Osteoblast (primary cell): ENCODE measurements at places on chromosomes 13 and 19. TPM values are rescaled to one million over a fixed set of nuclear protein-coding genes. Genes with fewer than 3 reads are reported as not detected.

CACNA1A gene
- total RNA-seq: 1.4 and 2.1 TPM in 2 replicates

CD33 gene
- total RNA-seq: not detected in 2 replicates

GSX1 gene
- not detected in 2 replicates for total RNA-seq

GRCh38 chr19:19081642-19082151 is 17.9 kb downstream of the SLC25A42 start:
- peak; percentile 73 for DNase-seq

- peak; percentile 86 for DNase-seq
These were observed 22.7 kb upstream of the POP4 start for GRCh38 chr19:29583196-29583999.

GRCh38 chr19:3808420-3809143 is 22.4 kb upstream of the MATK start:
- peak; percentile 65 for DNase-seq

- DNase-seq: no peak
These were observed 304.9 kb downstream of the PCDH20 start for GRCh38 chr13:61110732-61111131.

DNA sequence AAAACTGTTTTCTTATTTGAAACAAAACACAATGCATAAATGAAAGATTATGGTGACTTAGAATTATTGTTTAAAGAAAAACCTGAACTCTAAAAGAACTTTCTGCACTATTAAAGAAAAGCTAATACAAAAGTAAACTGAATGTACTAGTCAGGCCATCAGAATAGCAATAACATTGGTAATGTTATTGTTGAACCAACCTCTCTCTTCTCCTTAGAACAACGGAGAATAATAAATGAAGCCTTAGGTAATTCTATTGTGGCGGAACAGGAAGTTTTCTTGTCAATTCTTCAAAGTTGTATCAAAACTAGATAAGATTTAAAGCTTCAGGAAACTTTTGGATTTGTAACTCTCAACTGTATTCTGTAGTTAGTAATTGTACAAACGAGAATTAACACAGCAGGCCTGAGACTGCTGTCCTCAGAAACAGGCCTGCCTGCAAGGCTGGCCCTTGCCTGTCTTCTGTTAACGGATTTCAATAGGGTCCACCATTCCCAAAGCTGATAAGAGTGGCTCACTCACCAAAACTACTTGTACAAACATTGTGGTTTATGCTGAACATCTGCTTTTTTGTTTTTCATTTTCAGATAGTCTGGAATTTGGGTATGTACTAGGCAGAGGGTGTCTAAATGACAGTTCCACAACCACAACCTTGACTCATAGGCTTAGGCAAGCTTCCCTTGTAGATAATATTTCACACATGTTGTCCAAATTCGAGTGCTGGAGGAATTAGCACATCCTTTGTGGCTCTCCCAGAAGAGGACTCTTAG is 825.8 kb downstream of the GPC5 start:
- DNase-seq: no peak
